ENCODE measurements at places on chromosomes 11 and 22.

- DNase-seq, result no peak
These were observed 82.1 kb downstream of the HIPK3 start for GRCh38 chr11:33339247-33339646.

- no peak for DNase-seq
These were observed 93.7 kb upstream of the SPON1 start for GRCh38 chr11:13868710-13869397.

DNA sequence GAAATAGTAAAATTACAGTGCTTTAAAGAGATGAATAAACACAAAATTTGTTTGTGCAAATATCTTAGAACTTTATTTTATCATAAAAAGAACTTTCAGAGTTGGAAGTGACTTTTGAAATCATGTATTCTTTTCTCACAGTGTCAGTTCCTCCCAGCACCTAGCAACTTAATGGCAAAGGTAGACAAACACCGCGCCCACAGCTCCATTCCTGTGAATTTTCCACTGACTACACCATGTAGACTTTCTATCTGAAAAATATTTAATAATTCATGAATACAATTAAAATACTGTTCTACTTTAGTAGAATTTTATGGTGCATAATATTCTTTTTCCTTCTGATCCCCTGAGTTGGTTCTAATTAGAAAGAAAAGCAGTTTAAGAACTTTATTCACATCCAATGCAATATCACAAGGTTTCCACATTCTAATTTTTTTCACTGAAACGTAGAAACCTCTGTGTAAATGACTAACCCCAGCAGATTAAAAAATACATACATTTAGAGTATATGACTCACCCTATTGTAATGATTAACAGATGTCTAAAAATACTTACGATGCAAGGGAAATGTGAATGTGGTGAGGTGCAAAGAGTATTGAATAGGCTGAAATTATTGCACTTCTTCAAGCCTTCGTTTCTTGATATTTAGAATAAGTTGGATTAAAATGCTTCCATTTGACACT, 218.2 kb upstream of the CCDC179 start:
- DNase-seq, result no peak

DNA sequence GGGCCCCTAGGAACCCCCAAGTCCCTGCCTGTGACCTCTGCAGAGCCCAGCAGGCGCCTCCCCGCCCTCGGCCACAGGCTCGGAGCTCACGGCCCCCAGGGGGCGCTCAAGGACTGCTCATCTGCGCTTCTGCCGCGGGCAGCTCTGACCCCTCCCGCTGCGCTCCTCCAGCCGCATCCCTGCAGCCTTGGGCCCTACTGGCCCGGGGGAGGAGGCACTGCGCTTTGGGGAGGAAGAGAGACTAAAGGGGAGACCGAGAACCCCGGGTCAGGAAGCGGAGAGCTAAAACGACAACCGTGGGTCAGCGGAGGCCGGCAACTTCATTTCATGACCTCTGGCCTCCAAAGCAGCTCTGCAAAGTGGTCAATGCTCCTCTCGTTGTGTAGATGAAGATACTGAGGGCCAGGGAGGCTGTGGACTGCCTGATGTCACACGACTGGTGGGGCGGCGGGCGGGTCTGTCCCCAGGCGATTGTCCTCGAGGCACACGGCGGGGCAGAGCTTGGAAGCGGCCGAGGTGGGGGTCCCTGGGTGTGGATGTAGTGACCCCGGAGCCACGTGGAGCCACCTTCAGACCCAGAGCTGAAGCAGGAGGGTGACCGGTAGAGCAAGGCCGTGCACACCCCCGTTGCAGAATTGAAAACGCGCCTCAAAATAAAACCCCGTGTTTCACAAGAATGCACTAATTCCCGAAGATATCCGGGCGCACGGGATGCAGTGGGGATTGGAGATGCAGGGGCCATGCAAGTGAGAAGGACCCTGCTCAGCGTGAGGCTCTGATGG, 2.7 kb upstream of the KRTAP5-6 start:
- DNase-seq, result peak; percentile 96

DNA sequence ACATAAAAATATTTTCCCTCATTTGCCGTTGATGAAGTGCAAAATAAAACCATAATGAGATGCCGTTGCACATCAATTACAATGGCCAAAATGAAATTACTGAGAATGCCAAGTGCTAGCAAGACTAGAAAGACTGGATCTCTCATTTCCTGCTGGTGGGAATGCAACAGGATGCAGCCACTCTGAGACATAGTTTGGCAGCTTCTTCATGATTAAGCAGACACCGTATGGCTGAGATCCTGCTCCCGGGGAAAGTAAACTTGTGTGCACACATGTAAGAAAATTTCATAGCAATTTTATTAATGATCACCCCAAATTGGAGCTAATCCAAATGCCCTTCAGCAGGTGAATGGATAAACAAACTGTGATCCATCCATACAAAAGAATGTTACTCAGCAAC, 1013.2 kb downstream of the TBC1D22A start:
- DNase-seq, result no peak

- DNase-seq, result peak; percentile 55
These were observed 110.1 kb upstream of the LUZP2 start for GRCh38 chr11:24386546-24387397.

- no peak for DNase-seq
These were observed 48.1 kb downstream of the DNHD1 start for GRCh38 chr11:6544921-6545850.

DNA sequence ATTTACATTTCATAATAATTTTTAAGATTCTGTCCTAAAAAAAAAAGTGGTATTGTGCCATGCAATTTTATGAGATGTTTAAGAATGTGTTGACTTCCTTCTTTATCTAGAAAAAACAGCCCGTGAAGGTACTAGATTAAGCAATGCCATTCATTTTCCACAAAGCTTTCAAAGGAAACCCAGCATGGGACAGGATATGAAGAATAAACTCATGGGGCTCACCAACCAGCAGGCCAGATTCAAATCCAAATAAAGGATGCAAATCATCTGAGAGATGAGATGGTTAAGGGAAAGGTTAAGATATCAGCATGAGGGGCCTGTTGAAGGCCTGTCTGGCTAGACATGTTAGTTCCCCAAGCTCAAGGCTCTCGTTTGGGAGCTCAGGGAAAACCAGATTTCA, 199.1 kb downstream of the SWAP70 start:
- no peak for DNase-seq

- no peak for DNase-seq
These were observed 25.9 kb upstream of the MMP13 start for GRCh38 chr11:102981324-102981910.

GRCh38 chr11:17393472-17393871, 5.0 kb upstream of the KCNJ11 start:
- DNase-seq, result no peak

- DNase-seq, result no peak
These were observed 20.1 kb downstream of the SYT7 start for GRCh38 chr11:61560751-61561150.

GRCh38 chr22:27247701-27248434, 553.7 kb downstream of the MN1 start:
- DNase-seq, result no peak

DNA sequence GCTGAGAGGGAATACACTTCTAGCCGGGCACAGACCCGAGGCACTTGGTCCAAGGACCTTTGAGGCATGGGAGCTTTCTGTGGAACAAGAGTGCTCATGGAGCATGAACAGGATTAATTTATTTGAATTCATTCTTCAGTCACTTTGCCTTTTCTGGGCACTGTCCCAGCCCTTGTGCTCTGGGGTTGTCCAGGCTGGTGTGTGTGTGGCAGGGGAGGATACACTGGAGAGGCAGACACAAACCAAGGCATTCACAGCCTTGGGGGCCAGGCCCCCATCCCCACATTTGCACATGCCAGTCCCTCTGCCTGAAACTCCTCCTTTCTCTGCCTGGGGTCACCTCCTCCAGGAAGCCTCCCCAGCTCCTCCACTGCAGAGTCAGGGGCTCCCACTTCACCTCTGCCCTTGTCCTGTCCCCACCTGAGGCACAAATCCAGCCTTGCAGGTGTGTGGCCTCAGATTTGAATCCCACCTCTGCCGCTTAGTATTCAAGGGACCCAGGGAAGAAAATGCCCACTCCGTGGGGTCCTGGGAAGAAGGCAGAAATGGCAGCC, 55.5 kb downstream of the MYO7A start:
- no peak for DNase-seq

DNA sequence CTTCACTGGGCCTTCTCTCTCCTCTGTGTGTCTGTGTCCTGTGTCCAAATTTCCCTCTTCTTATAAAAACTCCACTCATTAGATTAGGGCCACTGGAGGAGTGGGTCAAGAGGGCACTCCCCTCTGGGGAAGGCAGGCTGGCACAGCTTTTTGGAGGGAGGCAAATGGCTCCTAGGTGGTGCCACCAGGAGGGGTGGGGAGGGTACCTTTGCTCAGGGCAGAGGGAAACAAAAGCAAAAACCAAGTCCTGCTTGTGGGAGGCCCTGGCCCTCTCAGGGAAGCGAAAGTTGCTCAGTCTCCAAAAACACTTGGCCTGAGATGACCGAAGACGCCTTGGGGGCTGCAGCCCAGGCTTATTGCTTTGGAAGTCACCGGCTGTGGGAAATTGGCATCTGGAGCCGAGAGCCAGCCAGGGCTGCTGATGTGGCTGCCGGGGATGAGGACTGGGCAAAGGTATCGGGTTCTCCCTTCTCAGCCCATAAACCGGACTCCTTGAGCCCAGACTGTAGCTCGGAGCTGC, 48.2 kb upstream of the ANO1 start:
- no peak for DNase-seq

DNA sequence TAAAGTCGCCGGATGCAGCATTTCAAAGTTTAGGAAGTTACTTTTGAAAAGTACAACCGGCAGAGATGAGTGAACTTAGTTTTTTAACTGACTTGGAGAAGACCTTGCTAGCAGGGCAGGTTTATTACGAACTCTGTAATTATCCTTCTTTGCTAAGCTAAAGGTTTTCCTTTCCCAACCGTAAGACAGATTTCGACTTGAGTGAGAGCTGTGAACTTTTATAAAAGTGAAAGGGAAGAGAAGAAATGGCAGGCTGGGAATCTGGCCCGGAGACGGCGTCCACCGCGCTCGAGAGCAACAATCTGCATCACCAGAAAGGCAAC, 659 bp upstream of the TEAD1 start:
- DNase-seq, result no peak

DNA sequence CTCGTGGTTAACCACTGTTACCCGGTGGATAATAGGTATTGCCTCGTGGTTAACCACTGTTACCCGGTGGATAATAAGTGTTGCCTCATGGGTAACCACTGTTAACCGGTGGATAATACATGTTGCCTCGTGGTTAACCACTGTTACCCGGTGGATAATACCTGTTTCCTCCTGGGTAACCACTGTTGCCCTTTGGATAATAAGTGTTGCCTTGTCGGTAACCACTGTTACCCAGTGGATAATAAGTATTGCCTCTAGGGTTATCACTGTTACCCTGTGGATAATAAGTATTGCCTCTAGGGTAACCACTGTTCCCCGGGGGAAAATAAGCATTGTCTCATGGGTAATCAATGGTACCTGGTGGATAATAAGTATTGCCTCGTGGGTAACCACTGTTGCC, 15.0 kb upstream of the NXPE4 start:
- no peak for DNase-seq

- peak; percentile 97 for DNase-seq
These were observed 10.9 kb downstream of the ROBO3 start for GRCh38 chr11:124875943-124876817.

DNA sequence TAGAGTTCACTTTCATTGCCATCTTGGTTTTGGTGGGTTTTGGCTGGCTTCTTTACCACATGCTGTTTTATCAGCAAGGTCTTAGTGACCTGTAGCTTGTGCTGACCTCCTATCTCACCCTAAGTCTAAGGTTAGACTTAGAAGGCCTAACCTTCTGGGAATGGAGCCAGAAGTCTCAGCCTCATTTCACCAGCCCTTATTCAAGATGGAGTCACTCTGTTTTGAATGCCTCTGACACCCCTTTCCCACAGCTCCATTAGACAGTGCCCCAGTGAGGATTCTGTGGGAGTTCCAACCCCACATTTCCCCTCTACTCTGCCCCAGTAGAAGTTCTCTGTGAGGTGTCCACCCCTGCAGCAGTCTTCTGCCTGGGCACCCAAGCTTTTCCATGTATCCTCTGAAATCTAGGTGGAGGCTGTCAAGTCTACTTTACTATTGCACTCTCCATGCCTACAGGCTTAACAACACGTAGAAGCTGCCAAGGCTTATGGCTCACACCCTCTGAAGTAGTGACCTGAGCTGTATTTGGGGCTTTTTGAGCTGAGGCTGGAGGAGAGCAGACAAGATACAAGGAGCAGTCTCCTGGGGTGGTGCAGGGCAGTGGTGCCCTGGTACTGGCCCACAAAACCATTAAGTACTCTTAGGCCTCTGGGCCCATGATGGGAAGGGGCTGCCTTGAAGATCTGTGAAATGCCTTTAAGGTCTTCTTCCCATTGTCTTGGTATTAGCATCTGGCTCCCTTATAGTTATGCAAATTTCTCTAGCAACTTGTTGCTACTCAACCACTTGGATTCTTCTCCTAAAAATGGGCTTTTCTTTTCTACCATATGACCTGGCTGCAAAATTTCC, 65.9 kb upstream of the SC5D start:
- DNase-seq, result no peak

DNA sequence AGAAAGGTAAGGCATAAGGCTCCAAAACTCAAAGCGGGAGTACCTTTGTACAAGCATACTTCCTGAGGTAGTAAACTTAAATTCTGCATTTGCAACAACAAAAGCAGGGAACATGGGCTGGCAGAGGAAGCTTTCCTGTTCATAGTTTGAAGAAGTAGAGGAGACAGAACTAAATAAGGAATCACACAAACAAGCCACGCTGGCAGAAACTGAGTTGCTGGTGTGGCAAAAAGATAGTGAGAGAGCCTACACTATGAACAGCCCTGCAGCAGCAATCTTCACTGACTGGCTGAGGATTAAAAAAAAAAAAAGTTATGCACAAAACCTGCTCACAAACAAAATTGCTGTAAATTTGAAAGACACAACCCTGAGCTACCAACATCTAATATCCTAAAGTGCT, 46.5 kb downstream of the FCHSD2 start:
- no peak for DNase-seq

All from eye (tissue), 1 donor.